Neuronal stem cell (in vitro differentiated cells): ENCODE measurements at places on chromosomes 16 and 17.

DNA sequence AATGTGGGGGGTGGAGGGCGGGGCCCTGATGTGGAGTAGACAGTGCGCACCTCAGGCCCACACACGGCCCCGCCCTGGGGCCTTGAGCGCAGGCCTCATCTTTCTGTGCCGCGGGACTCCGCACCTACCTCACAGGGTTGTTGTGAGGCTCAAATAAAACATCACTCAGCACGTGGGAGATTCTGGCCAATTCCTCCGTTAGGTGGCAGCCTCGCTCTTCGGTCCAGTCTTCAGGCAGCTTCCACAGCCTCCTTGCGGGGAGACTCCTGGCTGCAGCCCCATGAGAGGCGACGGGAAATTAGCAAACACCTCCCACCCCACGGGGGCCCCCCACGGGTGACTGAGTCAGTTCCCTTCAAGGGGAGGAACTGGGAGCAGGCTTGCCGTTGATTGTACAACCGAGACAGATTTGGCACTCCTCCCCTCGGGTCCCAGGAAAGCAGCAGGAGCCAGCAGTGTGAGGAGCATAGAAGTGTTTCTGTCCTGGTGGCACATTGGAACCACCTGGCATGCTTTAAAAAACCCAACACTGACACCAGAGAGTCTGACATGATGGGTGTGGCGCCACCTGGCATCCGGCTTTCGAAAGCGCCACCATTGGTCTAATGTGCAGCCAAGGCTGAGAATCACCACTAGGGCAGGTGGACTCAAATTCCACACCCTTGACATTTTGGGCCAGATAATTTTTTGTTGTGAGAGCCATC, 7.6 kb downstream of the MRM1 start:
- H3K4me1 ChIP-seq: peaks cover 3% of the 10 kb centered on the region
- H3K27ac ChIP-seq: no peak overlapping the region
- no peaks in the 10 kb centered on the region for H3K36me3 ChIP-seq
- H3K27me3 ChIP-seq: no peaks in the 10 kb centered on the region
- H3K4me3 ChIP-seq: no peak overlapping the region

DNA sequence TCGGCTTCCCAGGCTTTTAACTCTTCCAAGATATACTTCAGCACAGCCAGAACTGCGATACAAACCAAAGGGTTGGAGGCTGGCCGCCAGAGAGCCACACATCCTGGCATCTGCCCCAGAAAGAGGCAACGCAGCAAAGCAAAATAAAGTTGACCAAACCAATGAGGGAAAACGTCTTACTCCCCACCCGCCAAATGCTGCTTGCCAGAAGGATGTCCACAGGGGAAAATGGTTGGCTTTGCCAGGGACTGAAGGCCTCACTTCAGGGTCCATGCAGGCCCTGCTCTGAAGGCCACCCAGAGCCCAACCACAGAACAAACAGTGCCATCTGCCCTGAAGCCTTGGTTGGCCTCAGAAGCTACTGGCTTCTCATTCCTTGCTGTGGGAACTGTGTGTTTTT, 15.0 kb downstream of the CACNG1 start:
- H3K27ac ChIP-seq: no peak overlapping the region
- H3K27me3 ChIP-seq: peaks cover 2% of the 10 kb centered on the region
- no peaks in the 10 kb centered on the region for H3K4me1 ChIP-seq
- H3K4me3 ChIP-seq: no peak overlapping the region

GRCh38 chr17:74686761-74687160, 26.0 kb downstream of the CD300LF start:
- no peak overlapping the region for H3K27ac ChIP-seq
- no peak overlapping the region for H3K4me3 ChIP-seq

DNA sequence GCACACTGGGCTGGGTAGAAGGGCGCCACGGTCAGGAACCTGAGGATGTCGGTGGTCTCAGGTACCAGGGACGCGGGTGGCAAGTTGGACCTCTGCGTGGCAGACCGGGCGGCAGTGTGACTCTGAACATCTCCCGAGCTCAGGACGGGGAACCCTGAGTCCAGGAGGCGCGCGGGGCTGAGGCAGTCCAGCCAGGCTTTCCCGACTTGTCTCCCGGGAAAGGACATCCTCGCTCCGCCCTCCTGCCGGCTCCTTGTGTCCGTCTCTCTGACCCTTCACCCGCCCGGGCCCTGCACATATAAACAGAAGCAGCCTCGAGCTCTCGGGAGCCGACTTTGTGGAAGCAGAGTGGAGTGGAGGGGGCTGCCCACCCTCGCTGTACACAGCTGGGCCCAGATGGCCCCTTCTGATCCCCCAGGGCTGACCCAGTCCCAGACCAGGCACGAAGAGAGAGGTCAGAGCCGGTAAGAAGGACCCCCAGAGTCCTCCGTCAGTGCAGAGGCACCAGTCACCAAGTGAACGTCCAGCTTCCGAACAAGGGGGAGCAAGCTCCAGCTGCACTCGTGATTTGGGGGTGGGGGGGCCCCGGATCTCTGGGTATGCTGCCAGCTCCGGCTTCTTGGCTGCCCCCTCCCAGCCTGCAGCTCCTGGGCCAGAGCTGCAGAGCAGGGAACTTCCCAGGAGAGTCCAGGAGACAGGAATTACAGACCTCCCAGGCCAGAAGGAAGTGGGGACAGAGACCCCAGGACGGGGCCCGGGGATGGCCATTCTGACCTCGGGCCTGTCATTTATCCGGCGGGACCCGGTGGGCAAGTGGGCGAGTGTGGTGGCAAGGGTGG, 8.5 kb upstream of the P2RX1 start:
- peaks cover 10% of the 10 kb centered on the region for H3K4me1 ChIP-seq
- DNase-seq: no peak
- H3K36me3 ChIP-seq: no peaks in the 10 kb centered on the region
- H3K4me3 ChIP-seq: no peak overlapping the region
- H3K27ac ChIP-seq: no peak overlapping the region

- H3K36me3 ChIP-seq: no peaks in the 10 kb centered on the region
- H3K27me3 ChIP-seq: peaks cover 17% of the 10 kb centered on the region
- DNase-seq: no peak
- no peaks in the 10 kb centered on the region for H3K4me1 ChIP-seq
- H3K27ac ChIP-seq: no peak overlapping the region
Measured at GRCh38 chr16:22815863-22816262, 1.9 kb downstream of the HS3ST2 start.

- no peaks in the 10 kb centered on the region for H3K36me3 ChIP-seq
- H3K4me3 ChIP-seq: no peak overlapping the region
- H3K27me3 ChIP-seq: no peaks in the 10 kb centered on the region
- DNase-seq: no peak
Measured at GRCh38 chr17:7992516-7992915, 9.9 kb upstream of the GUCY2D start.

DNA sequence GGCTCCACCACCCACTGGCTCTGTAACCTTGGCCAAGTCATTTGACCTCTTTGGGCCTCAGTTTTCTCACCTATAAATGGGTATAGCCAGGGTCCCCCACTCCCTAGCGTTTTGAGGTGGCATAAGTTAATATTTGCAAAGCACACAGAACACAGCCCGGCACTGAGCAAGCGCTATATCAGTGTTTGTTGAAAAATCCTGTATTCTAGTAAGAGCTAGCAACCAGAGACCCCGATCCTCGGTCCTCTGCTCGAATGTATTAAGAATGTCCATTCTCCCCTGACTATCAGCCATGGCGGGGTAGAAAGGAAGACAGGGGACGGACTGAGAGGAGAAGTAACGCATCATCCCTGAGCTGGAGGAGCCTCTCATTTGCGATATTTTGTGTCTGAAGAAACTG, 131.2 kb downstream of the IRF8 start:
- no peak for DNase-seq
- H3K27ac ChIP-seq: no peak overlapping the region
- no peaks in the 10 kb centered on the region for H3K36me3 ChIP-seq
- H3K27me3 ChIP-seq: peaks cover 23% of the 10 kb centered on the region
- H3K4me3 ChIP-seq: no peak overlapping the region

- no peaks in the 10 kb centered on the region for H3K4me1 ChIP-seq
- H3K4me3 ChIP-seq: no peak overlapping the region
- H3K27ac ChIP-seq: no peak overlapping the region
- H3K27me3 ChIP-seq: no peaks in the 10 kb centered on the region
Measured at GRCh38 chr17:19357761-19358160, 4.8 kb downstream of the B9D1 start.

GRCh38 chr16:81073560-81074330, 3.3 kb downstream of the C16orf46 start:
- H3K27ac ChIP-seq: no peak overlapping the region
- H3K4me3 ChIP-seq: no peak overlapping the region
- H3K36me3 ChIP-seq: no peaks in the 10 kb centered on the region
- no peaks in the 10 kb centered on the region for H3K4me1 ChIP-seq
- no peaks in the 10 kb centered on the region for H3K27me3 ChIP-seq

- H3K36me3 ChIP-seq: no peaks in the 10 kb centered on the region
Measured at GRCh38 chr17:79201536-79202227, 127.1 kb downstream of the ENGASE start.

- H3K27ac ChIP-seq: no peak overlapping the region
- DNase-seq: no peak
- H3K4me3 ChIP-seq: no peak overlapping the region
- H3K27me3 ChIP-seq: peaks cover 95% of the 10 kb centered on the region
- H3K36me3 ChIP-seq: no peaks in the 10 kb centered on the region
Measured at GRCh38 chr17:68199837-68200688, 47.8 kb upstream of the AMZ2 start.

- peaks cover 28% of the 10 kb centered on the region for H3K4me1 ChIP-seq
- H3K27me3 ChIP-seq: no peaks in the 10 kb centered on the region
- no peak overlapping the region for H3K4me3 ChIP-seq
Measured at GRCh38 chr16:61834082-61834481, 202.2 kb downstream of the CDH8 start.

DNA sequence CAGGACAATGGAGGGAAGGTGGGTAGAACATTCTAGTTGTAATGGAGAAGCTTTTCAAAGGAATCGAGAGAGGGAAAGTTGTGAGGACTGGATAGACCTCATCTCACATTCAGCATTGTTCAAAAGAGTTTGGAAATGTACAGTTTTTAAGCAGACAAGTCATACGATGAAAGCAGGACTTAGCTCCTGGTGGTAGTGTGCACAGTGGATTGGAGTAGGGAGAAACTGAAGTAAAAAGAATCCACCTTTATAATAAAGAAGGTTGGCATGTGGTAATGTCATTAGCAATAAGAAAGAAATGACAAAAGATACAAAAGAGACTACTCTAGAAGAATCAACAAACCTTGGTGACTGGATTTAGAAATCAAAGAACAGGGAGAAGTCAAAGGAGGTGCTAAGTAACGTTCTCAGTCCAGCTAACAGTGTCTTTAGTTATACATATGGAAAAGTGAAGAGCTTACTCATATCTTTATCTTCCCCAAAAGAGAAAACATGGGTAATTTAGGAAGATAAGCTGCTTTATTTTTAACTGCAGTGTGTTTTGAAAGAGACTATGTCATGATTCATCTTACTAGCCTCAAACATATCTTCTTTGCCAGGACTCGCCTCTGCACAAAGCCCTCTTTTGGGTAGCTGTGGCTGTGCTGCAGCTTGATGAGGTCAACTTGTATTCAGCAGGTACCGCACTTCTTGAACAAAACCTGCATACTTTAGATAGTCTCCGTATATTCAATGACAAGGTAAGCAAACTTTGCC, 18.7 kb upstream of the EVI2A start:
- no peak for DNase-seq
- H3K4me3 ChIP-seq: no peak overlapping the region
- peaks cover 3% of the 10 kb centered on the region for H3K4me1 ChIP-seq
- H3K27me3 ChIP-seq: no peaks in the 10 kb centered on the region
- H3K27ac ChIP-seq: no peak overlapping the region
- peaks cover 96% of the 10 kb centered on the region for H3K36me3 ChIP-seq

DNA sequence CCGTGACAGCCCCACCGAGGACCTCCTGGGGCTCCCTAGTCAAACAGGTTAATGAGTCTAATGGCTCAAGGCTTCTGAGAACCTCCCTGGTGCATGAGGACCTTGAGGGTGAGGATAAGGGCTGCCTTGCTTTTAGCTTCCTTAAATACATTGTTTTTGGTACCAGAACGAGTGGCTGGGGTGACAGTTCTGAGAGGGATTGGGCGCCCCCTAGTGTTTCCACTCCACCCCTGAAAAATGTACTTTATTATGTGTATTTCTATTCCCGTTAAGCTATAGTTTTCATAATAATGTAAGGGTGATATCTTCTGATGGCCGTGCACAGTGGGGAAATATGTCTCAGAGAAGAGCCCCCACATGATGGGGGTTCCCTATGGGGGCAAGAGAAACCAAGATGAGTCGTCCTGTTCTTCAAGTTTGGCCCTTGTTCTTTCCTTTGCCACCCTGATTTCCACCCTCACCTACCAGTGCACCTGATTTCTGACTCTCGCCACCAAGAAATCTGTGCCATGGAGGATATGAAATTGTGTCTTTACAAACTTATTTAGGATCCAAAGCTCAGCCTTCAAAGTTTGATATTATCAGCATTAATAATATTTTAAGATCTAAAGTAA, 14.5 kb upstream of the VWA3A start:
- H3K27ac ChIP-seq: no peak overlapping the region
- DNase-seq: peak; percentile 54
- peaks cover 3% of the 10 kb centered on the region for H3K4me1 ChIP-seq
- H3K4me3 ChIP-seq: no peak overlapping the region
- H3K36me3 ChIP-seq: peaks cover 6% of the 10 kb centered on the region
- no peaks in the 10 kb centered on the region for H3K27me3 ChIP-seq

- H3K27ac ChIP-seq: no peak overlapping the region
- H3K4me1 ChIP-seq: peaks cover 3% of the 10 kb centered on the region
- no peak overlapping the region for H3K4me3 ChIP-seq
- no peaks in the 10 kb centered on the region for H3K27me3 ChIP-seq
Measured at GRCh38 chr17:44351961-44352827, 7.1 kb downstream of the GRN start.

DNA sequence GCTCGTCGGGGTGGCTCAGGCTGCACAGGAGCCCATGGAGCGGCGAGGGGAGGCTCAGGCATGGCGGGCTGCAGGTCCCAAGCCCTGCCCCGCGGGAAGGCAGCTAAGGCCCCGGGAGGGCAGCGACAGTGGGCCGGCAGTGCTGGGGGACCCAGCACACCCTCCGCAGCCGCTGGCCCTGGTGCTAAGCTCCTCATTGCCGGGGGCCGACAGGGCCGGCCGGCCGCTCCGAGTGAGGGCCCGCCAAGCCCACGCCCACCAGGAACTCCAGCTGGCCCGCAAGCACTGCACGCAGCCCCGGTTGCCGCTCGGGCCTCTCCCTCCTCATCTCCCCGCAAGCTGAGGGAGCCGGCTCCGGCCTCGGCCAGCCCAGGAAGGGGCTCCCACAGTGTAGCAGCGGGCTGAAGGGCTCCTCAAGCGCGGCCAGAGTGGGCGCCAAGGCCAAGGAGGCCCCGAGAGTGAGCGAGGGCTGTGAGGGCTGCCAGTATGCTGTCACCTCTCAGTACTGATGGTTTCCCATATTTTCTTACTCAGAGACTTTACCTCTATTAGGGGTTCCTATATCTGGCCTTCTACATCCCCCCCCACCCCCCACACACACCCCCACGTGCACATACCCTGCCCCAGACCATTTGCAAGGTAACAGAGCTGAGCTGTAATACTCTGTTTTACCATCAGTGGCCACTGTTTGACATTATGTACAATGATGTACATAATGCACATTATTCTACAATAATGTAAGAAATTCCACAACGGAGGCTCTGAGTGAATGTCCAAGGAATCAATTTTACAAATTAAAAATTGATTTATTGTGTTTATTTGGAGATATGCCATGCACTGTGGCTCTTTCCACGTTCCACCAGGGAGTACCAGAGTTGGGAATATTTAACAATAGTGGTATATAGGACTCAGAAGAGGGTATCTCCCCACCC, 3.7 kb upstream of the VAT1L start:
- H3K27me3 ChIP-seq: peaks cover 10% of the 10 kb centered on the region
- no peak overlapping the region for H3K4me3 ChIP-seq
- no peak for DNase-seq
- no peak overlapping the region for H3K27ac ChIP-seq
- H3K4me1 ChIP-seq: peaks cover 5% of the 10 kb centered on the region
